Central memory CD4-positive, alpha-beta T cell (primary cell): ENCODE measurements at places on chromosomes 11 and 22.

- no peak for DNase-seq
Measured at GRCh38 chr11:30818721-30819120, 232.6 kb upstream of the MPPED2 start.

DNA sequence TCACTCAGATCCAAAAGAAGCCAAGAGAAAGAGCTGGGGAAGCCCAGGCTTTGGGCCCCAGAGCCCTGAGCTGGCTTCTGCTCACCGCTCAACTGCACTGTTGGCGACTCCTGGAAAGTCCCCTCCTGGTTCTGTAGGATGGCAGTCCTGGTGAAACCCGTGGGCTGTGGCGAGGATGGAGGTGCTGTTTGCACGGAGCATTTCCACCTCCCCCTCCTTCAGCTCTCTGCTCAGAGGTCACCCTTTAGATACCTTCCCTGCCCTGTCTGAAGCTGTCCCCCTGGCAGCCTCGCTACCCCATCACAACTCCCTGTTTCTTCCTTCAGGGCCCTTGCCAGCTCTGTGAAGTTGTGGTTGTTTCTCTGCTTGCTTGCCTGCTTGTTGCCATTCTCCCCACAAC is 97.8 kb downstream of the MYO18B start:
- DNase-seq: no peak

DNA sequence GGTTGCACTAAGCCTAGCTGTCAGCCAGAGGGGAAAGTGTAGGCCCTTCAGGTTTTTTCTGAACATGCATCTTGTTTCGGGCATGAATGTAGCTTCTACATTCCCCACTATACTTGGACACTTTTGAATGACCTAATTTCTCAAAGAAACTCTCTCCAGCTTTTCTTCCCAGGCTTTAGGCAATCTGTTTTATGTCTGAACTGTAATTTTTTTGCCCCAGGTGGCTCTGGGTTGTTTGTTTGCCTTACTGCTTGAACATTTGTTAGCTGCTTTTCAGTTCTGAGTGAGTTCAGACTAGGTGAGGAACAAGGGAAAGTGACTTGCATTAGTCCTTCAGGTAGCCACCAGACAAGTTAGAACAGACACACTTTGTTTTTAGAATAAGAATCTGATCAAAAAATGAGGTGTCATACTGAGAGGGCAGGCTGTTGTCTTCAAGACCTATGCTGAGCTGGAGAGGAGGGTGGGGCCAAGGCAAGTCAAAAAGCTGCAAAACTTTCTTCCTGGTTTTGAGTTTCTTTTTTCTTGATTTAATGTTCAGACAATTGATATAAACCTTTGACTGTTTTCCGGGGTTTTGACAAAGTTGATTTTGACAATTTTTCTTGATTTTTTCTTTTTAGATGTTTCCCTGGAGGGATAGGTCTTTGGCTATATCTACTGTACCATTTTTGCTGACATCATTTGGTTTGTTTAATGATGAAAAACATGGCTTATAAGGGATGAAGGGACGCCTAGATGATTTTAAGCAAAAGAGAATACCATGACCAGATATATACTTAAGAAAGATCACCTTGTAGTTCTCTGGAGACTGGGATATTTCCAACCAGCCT is 182.8 kb downstream of the WNT11 start:
- no peak for DNase-seq

GRCh38 chr11:10072841-10073240 is 221.2 kb downstream of the SBF2 start:
- no peak for DNase-seq
